ENCODE measurements at places on chromosomes 3 and 15.

DNA sequence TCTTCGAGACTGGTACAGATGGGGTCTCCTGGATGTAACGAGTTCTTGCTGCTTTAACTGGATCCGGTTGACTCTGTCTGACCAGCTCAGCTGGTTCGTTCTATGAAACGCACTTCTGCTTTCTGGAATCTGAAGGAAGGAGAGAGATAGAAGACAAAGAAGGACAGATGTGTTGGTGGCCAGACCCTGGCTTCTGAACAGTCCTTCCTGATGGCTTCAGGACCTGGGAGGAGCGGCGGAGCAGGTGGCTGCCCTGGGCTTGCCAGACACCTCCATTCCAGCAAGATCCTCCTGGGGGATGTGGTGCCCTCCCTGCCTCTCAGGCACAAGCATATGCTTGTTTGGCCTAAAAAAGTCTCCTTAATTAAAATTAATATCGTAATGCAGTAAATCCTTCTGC lies 99.9 kb downstream of the APBA2 start:
- no peak for DNase-seq

DNA sequence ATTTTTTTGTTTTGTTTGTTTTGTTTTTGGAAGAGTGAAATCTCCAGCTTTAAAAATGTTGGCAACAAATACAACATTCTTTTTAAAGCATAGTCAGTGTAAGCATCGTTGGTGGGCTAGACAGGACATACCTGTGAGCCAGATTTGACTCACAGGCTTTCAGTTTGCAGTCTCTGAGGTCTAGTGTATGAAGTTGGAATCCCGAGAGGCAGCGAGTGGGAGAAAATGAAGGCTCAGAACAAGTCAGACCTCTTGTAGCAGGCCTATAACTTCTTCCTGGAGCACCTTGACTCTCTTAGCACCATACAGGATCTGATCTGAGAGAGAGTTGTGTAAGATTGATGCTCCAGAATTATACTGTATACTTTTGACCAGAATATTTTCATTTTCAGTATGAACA lies 60.2 kb downstream of the CNTN4 start:
- no peak for DNase-seq

- no peak for DNase-seq
Measured at GRCh38 chr15:61173899-61174689, 55.0 kb downstream of the RORA start.

DNA sequence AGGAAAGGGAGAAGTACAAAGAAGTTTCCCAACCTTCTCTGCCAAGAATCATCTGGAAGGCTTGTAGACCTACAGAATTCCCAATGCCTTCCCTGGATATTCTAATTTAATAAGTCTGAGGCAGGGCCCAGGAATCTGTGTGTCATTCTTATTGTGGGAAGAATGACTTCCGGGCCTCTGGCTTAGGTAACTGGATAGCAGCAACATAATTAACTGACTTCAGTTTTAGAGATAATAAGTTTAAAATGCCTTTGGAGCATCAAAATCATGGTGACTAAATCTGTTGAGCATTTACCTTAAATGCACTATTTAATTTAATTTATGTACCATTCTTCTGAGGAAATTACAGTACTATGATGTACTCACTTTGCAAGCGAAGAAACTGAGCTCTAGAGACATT lies 44.3 kb upstream of the TM4SF1 start:
- no peak for DNase-seq

- DNase-seq: no peak
Measured at GRCh38 chr3:140290105-140290504, 355.1 kb downstream of the CLSTN2 start.

DNA sequence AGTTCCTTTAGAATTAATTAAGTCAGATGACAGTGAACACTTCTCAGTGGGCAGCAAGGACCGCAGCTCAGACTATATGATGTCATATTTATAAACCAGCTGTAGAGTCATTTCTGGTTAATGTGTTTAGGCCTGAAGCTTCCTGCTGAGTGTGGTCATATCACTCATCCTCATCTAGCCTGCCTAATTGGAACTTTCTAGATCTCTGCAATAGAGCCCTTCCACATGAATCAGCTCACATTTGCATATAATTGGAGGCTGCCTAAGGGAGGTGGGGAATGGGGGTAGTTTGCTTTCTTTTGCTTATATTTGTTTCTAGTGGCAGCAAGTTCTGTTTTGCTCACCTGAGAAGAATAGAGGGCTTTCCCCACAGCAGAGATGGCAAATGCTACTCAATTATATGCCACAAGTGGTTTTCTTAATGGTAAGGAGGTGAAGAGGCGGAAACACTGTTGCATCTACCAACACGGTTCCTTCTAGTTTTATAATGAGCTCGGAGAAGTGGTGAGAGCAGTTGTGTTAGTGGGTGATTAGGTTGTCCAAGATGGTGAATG lies 148.1 kb downstream of the KLHL25 start:
- no peak for DNase-seq

DNA sequence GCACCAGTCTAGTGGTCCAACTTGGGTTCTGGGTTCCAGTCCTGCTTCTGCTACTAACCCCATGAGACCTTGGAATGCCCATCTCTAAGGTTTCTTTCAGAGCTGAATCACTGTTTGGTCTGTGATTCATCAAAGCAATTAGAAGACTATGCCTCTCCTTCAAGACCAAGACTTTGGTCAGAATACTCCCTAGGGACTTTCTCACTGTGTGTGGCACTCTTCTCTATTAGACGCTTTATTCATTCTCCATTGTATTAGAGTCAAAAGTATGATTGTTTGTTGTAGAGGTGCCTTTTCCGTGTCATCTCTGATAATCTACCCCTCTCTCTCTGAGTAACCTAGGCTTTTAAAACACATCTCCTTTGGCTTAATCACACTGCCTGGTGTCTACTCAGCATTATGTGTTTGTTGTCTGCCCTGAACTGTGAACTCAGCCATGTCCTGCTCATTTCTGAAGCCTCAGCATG lies 90.5 kb downstream of the LPP start:
- no peak for DNase-seq
